ENCODE measurements at places on chromosomes 16 and 17.

DNA sequence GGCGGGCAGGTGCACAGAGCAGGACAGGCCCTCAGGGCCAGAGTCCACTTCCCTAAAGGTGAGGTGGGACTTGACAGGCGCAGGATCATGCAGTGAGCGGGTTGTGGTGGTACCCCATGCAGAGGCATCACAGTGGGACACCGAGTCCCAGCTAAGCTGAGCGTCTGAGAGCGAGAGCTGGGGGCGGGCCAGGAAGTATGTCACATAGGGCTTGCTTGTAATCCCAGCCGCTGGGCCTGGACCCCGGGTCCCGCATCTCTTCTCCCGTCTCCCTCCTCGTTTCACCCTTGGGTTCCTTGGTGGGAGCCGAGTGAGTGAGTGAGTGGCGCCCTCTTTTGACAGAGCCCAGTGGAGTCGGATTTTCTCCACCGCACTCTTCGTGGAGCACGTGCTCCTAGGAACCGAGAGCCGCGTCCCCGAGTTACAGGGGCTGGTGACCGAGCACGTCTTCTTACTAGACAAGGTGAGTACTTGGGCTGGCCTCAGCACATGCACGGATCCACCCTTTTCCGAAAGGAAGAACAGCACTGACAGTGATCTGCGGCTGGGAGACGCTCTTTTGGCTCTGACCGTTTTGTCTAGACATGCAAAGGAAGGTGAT lies 50.8 kb upstream of the ENDOV start:
- no peak for DNase-seq

- no peak for DNase-seq
Observed at GRCh38 chr17:6457688-6458459, 13.6 kb downstream of the PIMREG start.

DNA sequence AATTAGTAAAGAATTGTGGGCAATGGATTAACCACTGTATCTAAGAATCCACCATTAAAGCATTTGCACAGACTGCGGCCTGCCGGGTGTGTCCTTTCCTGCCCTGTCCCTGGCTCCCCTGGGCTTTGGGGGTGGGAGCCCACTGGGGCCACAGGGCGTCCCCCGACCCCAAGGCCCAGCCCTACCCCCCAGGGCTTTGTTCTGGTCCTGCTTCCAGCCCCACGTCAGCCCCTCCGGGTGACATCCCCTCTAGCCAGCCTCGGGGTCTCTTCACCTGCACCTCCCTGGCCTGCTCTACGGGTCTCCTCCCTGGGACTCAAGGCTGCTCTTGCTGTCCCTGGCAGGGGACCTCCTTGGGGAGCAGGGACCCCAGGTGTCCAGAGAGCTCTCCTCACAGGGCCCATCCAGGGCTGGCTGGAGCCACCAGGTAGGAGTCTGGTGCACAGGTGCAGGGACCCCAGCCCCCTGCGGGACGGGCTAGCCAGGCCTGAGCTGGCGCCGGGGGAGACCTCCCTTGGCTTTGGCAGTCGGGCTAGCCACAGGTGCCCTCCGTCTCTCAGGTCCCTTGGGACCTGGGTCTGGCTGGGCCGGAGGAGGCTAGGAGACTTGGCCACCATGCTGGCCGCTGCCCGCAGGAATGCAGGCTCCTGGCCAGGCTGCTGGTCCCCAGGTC lies 6.4 kb upstream of the BAIAP3 start:
- DNase-seq, result no peak

DNA sequence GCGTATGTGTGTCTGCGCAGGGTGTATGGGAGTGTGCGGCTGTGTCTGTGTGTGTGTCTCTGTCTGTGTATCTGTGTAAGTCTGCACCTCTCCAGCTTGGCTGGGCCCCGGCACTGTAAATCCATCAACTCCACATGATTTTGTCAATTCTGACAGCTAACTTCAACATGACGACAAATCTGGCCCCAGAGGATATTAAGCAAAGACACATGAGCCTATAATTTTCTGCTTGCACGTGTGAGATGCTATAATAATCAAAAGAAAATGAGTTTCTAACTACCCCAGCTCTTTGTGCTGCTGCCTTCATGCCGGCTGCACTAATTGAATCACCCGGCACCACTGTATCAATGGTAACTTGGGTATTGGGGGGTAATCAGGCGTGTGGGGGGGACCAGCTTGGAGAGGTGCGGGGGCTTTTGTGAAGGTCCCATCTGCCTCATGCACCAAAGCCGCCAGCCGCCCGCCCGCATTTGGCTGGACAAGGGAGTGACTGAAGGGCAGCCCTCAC lies 57.6 kb upstream of the LHX1 start:
- DNase-seq, result no peak

DNA sequence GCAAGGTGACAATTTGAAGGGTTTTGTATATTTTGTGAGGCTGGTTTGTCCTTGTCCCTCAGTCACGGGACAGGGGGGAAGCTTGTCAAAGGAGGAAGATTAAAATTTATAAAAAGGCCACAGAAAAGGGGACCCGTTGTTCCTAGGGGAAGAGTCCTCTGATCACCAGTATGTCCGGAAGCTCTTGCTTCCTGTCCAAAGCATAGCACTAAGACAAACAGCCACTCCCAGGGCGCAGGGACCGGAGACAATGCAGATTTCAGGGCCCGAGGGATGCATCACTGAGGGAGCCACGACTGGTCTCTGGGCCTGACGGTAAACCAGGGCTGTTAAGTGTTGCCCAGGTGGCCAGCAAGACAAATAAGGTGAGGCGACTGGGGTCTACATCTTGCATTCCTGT lies 95.2 kb downstream of the MAF start:
- no peak for DNase-seq

GRCh38 chr17:48228720-48229119 lies 121.2 kb downstream of the SNX11 start:
- DNase-seq, result no peak

DNA sequence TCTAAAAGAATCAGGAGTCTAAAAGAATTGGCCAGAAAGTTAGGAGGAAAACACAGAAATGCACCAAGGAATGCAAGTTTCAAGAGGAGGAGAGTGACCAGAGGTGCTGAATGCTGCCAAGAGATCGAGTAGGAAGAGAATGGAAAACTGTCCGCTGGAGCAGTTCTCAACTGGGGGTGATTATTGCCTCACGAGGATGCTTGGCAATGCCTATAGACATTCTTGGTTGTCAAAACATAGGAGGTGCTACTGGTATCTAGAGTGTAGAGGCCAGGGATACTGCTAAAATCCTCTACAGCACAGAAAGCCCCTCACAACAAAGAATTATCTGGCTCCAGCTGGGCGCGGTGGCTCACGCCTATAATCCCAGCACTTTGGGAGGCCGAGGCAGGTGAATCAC lies 82.1 kb upstream of the NOL11 start:
- DNase-seq, result no peak

DNA sequence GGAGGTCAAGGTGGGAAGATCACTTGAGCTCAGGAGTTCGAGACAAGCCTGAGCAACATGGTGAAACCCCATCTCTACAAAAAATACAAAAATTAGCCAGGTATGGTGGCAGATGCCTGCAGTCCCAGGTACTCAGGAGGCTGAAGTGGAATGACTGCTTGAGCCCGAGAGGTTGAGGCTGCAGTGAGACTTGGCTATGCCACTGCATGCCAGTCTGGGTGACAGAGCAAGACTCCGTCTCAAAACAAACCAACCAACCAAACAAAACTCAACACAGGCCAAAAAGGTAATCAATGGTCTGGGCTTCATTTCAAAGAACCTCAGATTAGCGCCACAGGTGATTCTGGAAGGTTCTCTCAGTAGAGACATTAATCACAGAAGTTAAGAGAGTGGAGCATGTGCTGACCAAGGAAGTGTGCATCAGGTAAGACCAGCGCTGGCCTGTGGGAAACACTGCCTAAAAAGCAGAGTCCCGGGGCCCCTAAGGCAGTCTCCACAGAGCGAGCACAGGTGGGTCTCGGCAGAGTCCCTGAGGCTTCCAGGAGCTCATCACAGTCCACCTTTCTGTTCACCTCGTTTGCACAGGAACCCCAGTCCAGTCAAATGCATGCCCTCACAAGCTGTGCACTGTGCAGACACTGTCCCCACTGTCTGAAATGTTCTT lies 71.5 kb upstream of the TRAP1 start:
- DNase-seq, result no peak

DNA sequence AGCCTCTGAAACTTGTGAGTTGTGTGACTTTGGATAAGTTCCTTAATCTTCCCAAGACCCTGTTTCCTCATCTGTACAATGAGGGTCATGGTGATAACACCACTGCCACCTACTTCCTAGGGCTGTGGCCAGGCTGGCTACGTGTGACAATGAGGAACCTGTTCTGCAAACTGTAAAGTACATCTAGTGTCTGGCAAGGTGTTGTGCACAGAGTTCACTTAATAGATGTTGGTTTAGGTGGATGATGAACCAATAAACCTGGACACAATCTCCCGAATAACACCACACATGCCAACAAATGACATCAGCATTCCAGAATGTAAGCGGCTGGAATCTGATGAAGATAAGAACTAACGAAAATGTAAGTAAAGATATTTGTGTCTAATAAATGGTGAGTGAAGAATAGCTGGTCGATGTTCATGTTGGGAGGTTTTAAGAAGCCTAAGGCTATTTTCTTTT lies 82.3 kb downstream of the MARCHF10 start:
- DNase-seq, result no peak

GRCh38 chr16:49810831-49811230 lies 45.1 kb downstream of the ZNF423 start:
- DNase-seq, result no peak

DNA sequence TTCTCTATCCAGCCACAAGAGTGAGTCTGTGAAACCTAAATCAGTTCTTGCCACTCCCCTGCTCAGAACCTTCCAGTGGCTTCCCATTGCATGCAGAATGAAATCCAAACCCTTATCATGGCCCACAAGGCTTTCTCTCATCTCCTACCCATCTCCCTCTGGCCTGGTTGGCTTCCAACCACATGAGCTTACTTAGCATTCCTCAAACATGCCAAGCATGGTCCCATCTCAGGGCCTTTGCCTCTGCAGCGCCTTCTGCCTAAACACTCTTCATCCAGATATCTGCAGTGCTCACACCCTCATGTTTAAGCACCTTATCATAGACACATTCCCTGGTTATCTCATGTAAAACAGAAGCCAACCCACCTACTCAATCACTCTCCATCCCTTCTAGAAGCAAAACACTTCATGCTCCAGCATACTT lies 15.5 kb downstream of the TK2 start:
- DNase-seq, result no peak

DNA sequence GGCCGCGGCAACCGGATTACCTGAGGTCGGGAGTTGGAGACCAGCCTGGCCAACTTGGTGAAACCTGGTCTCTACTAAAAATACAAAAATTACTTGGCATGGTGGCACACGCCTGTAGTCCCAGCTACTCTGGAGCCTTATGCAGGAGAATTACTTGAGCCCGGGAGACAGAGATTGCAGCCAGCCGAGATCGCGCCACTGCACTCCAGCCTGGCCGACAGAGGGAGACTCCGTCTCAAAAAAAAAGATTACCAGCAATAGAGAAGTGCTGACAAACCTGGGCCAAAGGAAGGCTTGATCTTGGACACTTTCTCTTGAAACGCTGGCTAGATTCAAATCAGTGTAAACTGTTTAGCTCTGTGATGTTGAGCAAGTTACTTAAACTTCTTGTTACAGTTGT lies 4.3 kb downstream of the MT1H start:
- no peak for DNase-seq

DNA sequence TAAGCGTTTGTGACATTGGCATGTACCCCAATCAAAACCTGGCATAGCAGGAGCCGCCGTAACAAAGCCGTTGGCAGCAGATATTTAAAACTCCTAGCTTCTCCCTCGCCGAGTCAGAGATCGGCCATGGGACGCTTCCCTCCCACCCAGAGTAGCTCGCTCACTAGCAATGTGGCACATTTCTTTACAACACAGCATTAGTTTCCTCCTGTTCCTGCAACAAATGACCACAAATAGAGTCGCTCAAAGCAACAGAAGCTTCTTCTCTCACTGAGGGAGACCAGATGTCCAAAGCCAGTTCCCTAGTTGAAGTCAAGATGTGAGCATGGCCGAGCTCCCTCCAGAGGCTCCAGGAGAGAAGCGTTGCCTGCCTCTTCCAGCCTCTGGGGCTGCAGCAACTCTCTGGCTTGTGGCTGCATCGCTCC lies 106.7 kb downstream of the RBFOX3 start:
- no peak for DNase-seq

Measured in stimulated activated CD4-positive, alpha-beta T cell treated with anti-CD3 and anti-CD28 coated beads, Interleukin-2, amount 100 ng/mL, for 4 hours (primary cell).